RCC 7860 (cell line): ENCODE measurements at places on chromosomes 6 and 20.

DNA sequence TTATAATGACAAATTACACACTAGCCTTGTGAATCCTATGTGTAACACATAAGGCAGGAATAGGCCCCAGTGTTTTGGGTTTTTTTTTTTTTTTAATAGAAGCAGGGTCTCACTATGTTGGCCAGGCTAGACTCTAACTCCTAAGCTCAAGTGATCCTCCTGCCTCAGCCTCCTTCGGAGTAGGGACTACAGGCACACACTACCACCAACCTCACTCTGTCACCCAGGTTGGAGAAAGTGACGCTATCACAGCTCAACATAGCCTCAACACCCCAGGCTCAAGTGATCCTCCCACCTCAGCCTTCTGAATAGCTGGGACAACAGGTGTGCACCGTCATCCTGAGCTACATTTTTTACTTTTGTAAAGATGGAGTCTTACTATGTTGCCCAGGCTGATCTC is 205.8 kb upstream of the RREB1 start:
- no peak for DNase-seq

GRCh38 chr6:161079566-161080262 is 88.1 kb downstream of the MAP3K4 start:
- DNase-seq, result peak; percentile 74

GRCh38 chr6:154187714-154188113 is 148.7 kb downstream of the OPRM1 start:
- DNase-seq, result no peak

DNA sequence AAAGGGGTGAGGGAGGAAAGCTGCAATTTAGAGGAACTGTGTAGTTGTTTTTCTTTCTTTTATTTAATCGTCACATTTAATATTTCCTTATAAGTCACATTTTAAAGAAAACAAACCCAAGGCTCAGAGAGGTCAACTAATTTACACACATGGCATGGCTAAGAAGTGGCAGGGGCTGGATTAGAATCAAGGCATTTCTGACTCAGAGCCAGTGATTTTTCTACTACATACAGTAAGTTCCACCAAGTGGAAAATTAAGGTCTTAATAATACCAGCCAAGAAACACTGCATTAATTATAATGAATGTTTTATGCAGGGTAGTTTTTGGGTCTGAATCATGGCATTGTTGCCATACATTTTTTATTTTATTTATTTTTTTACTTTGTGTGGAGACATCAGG is 607.7 kb upstream of the CITED2 start:
- no peak for DNase-seq

DNA sequence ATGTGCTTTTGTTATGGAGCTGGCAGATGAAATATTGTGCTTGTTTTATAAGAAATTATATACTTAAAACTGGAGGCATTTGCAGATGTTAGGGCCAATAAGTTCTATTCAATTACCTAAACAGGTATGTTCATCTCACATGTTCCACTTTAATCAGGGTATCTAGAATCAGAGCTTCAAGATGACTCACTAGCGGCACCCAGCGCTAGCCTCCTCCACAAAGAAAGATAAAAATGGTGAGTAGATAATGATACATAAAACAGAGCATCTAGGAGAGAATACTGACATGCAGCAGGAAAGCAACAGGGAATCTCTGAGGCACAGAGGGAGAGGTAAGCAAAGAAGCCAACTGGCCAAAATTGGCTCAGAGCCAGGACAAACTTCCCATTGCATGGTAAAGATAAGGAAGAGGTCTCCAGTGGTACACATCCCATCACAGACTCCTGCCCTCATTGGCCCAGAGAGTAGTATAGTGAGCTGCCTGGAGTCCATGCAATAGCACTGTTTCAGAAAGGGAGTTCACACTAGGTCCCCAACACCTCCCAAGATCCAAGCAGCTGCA is 200.7 kb upstream of the SPTLC3 start:
- DNase-seq, result no peak

DNA sequence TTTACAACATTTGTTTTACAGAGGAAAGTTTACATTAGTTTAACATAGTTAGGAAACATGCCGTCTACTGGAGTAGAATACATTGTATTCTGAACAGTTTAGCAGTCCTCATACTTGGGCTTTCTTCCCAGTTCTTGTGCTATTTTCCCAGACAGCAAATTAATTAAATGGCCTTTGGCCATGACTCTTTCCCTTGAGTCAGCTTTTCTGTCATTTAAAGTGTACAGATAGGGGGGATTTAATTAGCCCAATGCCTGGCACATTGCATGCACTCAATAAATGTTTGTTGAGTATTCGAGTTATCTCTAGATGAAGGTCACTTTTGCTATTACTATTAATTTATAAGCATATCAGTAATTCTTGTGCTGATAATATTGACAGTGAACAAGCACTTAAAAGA is 1.6 kb downstream of the TMEM244 start:
- DNase-seq, result no peak

DNA sequence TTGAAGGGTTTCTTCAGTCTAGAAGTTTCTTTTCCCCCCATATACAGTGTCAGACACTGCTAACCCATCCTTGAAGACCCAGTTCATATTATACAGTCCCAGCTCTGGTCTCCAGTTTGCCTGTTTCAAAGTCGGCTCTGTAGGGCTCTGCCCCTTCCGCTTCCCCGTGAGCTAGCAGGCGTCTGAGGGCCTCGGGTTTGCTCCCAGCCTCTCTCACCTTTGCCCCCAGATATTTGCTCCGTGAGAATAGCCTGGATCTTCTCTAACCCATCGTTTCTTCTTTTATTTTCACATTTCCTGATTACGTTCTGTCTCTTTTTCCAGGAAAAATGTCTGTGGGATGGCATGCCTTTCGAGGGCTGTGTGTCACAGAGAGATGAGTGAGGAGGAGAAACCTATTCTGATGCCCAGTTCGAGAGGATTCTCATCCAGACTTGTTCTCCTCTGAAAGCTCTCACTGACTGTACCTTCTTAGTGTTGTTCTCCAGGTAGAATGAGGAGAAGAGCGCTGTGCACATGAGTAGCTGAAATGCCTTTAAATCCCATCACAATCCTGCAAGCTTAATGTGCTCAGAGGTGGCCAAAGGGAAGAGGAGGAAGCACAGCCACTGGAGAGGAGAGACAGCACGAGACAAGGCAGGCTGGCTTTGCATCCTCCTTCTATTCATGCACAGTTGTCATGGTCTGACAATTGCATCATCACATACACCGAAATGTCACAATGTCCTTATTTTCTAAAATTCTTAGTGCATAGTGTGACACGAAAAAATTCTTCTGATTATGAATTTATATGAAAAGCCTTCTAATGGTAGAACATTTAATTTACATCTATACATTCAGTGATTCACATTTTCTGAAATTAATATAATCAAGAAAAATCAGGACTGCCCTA is 171.1 kb downstream of the FOXA2 start:
- DNase-seq, result no peak

DNA sequence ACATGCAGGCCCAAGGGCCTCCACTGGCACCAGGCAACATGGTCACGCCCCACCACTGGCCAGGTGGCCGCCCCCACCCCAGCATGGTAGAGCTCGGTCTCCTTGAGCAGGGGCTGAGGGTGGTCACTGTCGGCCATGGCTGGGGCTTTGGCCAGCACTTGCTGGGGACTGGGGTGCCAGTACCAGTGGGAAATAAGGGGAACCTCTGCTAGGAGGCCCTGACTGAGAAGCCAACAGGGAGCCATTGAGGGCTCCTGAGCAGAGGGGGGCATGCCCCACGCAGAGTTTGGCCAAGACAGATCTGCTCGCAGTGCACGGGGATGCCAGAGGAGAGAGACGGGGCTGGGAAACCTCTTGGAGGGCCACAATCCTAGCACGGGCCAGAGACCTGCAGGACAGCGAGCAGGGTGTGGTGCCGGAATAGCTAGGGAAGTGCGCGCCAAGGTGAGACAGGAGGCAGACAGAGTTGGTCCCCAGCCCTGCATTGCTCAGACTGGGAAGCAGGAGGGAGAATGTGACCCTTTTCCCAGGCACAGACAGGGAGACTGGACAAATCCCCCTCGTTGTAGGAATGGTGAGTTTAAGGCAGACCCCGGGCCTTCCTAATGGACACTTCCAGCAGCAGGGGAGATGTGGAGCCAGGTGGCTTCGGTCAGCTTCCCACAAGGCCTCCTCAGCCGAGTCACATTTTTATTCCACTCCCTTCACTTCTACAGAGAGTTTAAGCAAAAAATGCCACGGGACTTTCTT is 179.0 kb upstream of the CST7 start:
- no peak for DNase-seq

DNA sequence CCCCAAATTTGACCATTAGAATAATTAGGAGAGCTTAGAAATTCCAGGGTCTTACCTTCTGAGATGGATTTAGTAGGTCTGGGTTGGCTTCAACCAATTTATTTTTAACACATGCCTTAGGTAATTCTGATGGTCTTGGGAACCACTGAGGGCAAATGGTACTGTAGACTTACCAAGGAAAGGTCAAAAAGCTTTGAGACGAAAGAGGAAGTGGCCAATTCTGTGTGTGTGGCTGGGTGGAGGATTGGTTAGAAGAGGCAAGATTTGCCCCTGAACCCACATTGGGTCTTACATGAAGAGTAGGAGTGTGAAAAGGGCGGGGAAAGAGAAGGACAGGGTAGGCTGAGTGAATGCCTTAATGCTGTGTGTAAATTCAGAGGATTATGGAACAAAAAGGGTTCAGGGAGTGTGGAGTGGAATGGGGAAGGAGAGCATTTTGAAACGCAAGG is 2.7 kb downstream of the ITCH start:
- DNase-seq, result no peak
